ENCODE measurements at places on chromosomes 7 and 10.

DNA sequence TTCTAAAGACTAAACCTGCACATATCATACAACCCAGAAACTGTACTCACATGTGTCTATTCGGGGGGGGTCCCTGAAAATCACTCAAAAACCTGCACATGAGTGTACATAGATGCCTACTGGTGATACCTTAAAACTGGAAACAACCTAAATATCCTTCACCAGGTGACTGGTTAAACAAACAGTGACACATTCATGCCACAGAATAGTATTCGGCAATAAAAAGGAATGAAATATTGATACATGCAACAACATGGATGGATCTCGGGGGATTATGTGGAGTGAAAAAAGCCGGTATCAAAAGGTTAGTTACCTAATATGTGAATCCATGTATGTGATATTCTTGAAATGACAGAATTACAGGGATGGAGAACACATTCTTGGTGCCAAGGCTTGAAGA lies 32.1 kb upstream of the EGFR start:
- DNase-seq, result no peak

GRCh38 chr7:946256-946996 lies 8.1 kb downstream of the ADAP1 start:
- DNase-seq, result no peak

- DNase-seq, result no peak
Measured at GRCh38 chr7:159192725-159193453, 48.2 kb upstream of the VIPR2 start.

- DNase-seq, result no peak
Measured at GRCh38 chr10:110865809-110866482, 5.8 kb upstream of the PDCD4 start.

DNA sequence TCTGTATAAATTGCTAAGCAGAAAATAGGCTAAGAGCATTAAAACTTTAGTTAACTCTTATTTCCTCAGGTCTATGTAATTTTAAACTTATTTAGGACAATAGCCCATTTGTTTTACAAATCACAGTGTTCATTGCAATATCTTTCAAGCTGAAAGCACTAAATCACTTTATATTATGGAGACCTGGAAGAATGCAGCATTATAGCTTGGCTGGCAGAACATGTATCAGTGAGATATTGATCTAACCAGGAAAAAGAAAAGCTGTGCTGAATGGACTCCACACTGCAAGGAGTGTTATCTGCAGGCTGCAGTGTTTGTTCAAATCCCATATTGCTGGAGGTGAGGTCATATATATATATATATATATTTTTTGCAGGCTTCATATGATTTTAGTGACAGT lies 517.5 kb downstream of the NRG3 start:
- no peak for DNase-seq

All from activated T-cell treated with anti-CD3 and anti-CD28 coated beads for 4 hours (primary cell).